Activated naive CD4-positive, alpha-beta T cell treated with Interleukin-2 at 50 U/mL for 16 hours (primary cell): ENCODE measurements at places on chromosomes 11 and 22.

DNA sequence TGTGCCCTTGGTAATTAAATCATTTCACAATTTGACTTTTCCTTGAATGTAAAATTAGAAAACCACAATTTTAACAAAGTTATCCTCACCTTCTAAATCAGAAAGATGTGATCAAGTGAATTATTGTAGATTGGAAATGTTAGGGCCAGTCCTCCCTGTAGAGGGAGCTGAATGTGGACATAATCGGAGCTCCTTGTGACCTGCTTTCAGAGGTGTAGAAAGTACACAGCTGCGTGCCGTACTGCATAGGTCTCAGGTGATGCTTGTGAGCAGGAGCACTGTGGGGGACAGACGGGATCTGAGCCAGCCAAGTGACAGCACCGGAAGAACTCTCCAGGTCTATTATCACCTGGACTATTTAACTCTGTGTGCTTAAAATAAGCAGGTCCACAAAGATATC lies 338.0 kb downstream of the AASDHPPT start:
- DNase-seq, result no peak

- DNase-seq, result no peak
These were observed 1.8 kb upstream of the RAB3IL1 start for GRCh38 chr11:61918938-61919704.

GRCh38 chr22:44382116-44383038 lies 69.6 kb upstream of the SHISAL1 start:
- DNase-seq, result no peak

DNA sequence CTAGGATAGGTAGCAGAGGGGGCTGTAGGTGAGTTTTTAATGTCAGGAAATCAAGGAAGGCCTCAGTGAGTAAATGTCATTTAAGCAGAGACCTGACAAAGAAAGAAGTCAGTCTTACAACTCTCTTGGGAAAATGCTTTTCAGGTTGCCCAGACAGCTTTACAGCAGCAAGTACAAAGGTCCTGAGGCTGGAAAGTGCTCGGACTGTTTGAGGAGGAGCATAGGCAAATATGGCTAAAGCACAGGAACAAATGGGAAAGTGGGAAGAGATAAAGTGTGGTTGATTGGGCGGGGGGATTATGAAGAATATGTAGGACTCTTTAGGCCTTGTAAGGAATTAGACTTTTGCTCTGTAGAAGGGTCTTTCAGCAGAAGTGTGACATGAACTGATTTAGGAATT lies 125.4 kb downstream of the ARHGAP42 start:
- no peak for DNase-seq

DNA sequence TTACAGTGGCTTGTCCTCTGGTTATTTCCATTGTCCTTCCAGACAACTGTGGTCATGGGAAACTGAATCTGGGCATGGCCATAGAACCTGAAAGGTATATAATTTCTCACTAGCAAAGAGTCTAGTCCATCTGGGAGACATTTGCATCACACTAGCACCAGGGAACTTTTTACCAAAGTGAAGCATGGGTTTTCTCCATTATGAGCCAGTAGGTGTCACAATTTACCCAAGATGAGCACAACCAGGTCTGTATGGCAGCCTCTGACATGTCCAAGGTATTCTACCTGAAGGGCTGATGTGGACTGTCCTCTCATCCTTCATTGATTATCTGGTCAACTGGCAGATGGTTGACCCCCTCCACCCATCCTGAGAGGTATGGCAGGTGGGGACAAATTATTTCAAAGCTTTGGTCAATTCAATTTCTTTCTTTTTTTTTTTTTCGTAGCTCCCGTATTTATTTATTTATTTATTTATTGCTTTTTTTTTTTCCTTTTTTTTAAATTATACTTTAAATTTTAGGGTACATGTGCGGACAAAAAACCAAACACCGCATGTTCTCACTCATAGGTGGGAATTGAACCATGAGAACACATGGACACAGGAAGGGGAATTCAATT lies 425.9 kb downstream of the TMEM135 start:
- no peak for DNase-seq

- no peak for DNase-seq
These were observed 1.2 kb downstream of the RAB6A start for GRCh38 chr11:73759610-73760134.

GRCh38 chr22:30636226-30637077 lies 871 bp downstream of the SLC35E4 start:
- DNase-seq, result peak; percentile 12

GRCh38 chr11:7520981-7521487 lies 7.2 kb downstream of the PPFIBP2 start:
- no peak for DNase-seq

GRCh38 chr11:133778161-133778560 lies 67.2 kb downstream of the SPATA19 start:
- DNase-seq, result no peak

DNA sequence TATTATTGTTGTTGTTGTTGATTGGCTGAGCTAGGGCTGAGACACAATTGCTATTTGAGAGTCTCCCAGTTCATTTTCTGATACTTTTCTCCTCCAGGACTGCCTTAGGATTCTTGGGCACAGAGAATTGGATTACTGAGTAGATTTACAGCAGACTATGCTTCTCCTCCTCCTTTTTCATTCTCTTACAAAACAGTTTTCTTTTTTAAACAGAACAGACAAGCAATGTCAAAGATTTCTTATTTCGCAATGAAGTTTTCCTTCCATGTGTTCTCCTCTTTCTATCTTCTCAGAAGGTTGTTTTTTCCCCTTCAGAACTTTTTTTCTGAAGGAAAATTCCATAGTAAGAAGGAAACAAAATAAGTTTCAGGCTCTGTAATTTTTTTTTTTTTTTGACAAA lies 19.8 kb upstream of the TIMP3 start:
- DNase-seq, result no peak

DNA sequence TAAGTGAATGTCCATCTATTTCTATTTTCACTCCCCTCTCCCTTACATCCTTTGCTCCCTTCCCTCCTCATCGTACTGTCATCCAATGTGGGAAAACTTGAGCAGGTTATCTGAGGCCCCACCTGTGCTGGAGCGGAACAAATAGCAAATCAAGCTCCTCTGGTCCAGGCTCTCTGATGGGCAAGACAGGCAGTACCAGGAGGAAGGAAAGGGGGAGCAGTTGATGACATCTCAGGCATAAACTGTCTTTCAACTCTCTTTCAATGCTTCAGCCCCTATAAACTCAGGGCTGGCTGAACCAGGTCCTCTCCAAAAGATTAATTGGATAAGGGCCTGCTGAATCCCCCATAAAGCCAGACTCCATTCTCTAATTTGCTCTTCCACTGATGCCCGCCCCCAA lies 1.5 kb upstream of the CCKBR start:
- no peak for DNase-seq

DNA sequence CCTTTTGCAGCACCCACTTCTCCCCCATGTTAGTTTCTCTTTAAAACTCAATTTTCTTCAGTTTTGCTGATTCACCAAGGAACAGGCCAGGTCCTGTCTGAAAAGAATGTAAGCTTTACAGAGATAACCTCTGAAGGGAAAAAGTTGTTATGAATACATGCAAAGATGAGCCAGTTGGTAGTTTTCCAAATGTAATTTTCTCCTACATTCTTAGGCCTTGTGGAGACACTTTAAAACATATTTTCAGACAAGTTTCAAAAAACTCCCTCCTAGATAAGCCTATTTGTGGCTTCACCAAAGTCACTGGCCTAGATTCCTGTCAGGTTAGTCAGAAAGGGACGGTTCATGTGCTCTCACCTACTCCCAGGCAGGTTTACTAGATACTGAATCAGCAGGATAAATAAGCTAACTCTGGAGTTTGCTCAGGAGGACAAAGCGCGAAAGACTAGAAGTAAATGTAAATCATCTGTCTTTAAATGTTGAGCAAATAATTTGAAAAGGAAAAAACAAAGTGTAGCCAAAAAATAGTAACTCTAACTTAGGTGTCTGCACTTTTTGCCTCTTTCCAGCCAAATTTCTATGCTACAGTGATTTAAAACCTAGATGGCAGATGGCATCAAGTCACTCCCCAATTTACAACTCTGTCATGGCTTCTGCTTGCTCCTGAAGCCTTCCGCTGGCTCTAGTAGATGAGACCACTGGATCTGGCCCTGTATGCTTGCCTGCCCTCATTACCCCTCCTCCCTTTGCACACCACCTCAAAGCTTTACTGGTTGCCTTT lies 4.9 kb upstream of the ATP6V1E1 start:
- no peak for DNase-seq

- no peak for DNase-seq
These were observed 82.1 kb downstream of the PPP6R3 start for GRCh38 chr11:68542617-68543016.

- no peak for DNase-seq
These were observed 892.3 kb downstream of the OPCML start for GRCh38 chr11:132639986-132640385.
